ENCODE measurements at places on chromosomes 11 and 22.

GRCh38 chr11:62399172-62399877 is 19.5 kb upstream of the SCGB1A1 start:
- DNase-seq, result no peak

- no peak for DNase-seq
Observed at GRCh38 chr22:45612451-45612901, 59.2 kb upstream of the ATXN10 start.

GRCh38 chr11:1943977-1944376 is 3.2 kb upstream of the MRPL23 start:
- DNase-seq, result no peak

- no peak for DNase-seq
Observed at GRCh38 chr11:8067929-8068575, 13.0 kb upstream of the TUB start.

- no peak for DNase-seq
Observed at GRCh38 chr11:32092581-32093170, 1.8 kb downstream of the RCN1 start.

DNA sequence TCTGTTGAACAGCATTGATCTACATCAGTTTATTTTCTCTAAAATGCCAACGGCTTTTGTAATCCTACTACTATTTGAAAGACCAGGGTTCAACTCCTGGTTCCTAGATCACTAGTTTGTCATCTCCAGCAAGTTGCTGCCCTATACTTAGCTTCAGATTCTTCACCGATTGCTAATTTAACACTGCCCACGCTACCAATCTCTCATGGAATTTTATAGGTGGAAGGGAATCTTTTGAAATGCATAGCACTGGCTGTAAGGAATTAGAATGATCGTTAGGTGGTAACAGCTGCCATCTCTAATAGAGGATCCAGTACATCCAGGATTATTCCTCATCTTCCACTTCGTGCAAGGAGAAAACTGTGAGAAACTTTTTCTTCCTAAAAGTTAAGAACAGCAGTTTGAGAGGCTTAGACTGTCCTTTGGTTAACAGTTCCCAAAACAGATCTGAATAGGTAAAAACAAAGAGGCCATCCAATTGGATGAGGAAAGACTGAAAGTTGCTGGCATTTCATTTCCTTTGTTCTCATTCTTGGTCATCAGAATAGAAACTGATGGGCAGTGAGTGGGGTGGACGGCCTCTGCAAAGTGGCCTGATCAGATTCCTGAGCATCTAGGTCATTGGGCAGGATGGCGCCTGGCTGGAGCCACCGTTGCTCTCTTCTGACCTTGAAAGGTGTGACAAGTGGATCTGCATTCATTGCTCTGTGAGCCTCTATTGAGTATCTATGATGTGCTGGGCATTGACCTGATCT is 236.3 kb upstream of the SORL1-AS1 start:
- DNase-seq, result no peak

DNA sequence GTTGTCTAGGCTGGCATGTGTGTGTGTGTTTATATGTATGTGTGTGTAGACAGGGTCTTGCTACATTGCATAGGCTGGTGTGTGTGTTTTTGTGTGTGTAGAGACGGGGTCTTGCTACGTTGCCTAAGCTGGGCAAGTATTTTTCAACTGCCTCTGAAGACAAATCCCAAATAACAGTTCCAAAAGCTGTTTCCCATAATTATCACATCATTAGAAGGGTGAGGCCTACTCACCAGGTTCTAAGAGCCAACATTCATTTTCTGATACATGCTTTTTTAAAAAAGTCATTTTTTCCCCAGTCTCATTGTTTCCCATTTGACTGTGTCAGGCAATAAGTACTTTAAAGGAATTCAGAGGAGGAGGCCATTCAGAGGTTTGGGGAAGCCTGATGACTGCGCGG is 22.8 kb downstream of the SAA1 start:
- DNase-seq, result no peak

DNA sequence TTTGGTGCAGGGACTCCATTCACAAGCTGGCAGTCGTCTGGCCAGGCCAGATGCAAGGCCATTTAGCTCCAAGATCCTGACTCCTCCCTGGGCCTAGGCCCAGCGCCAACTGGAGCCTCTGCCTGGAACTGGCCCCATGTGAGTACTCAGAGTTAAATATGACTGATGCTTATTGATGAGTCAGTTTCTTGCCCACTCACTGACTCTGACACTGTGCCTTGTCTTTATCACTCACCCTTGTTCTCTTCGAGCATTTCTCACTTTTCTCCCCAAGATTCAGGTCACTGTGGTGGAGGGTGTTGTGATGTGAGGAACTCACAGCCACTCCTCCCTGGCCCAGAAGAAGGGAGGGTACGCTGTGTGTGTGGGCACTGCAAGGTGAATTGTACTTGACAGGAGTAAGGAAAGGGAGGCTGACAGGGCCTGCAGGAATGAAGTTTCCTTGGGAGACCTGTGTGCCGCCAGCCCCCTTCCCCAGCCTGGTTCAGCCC is 23.2 kb upstream of the ST3GAL4 start:
- no peak for DNase-seq

GRCh38 chr22:42060489-42060888 is 10.1 kb downstream of the NAGA start:
- no peak for DNase-seq

DNA sequence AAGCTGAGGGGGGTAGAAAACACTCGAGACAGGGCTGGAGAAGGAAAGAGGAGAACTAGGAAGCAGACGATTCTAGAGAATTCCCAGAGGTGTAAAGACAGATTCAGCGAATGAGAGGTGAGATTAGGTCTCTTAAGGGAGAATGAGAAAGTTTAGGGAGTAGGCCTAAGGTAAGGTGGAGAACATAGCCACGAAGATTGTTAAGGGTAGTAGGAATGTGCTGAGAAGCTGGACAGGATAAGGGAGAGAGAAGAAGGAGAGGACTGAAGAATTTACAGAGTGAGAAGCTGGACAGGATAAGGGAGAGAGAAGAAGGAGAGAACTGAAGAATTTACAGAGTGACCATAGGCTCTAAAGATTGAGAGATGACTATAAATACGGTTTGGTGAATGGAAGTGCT is 908 bp downstream of the PPME1 start:
- DNase-seq, result no peak

DNA sequence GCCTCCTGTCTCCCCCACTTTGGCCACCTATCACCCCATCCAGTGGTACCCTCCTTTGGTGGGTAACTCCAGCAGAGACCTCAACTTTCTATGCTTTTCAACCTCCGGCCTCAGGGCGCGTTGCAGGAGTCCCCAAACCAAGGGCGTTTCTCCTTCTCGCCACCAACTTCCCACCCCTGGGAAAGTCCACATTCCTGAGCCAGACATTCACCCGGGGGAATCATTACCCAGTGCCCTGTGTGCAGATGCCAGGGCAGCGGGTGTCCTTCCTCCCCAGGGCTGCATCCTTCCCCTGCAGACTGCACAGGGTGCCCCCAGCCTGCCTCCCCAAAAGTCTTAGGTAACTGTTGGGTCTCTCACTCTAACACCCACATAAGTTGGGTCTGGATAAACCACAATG is 26.4 kb downstream of the MYEOV start:
- DNase-seq, result no peak

DNA sequence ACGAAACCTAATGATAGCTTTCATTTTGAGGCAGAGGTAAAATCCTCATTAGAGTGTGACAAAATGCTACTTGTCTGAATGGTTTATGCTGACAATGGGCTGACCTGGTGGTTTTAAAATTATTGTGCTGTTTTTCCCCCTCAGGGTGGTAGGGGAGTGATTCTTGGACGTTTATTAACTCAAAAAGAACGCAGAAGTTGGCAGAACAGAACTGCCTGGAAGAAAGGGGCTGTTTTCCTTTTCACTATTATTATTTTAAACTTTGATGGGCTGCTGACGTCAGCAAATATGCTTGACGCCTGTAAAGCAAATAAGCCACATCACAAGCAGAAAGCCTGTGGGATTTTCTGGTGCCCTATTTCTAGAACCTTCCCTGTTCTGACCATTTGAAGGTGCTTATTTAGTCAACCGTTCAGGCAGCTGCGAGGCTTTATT is 4.0 kb downstream of the RASSF10 start:
- no peak for DNase-seq

DNA sequence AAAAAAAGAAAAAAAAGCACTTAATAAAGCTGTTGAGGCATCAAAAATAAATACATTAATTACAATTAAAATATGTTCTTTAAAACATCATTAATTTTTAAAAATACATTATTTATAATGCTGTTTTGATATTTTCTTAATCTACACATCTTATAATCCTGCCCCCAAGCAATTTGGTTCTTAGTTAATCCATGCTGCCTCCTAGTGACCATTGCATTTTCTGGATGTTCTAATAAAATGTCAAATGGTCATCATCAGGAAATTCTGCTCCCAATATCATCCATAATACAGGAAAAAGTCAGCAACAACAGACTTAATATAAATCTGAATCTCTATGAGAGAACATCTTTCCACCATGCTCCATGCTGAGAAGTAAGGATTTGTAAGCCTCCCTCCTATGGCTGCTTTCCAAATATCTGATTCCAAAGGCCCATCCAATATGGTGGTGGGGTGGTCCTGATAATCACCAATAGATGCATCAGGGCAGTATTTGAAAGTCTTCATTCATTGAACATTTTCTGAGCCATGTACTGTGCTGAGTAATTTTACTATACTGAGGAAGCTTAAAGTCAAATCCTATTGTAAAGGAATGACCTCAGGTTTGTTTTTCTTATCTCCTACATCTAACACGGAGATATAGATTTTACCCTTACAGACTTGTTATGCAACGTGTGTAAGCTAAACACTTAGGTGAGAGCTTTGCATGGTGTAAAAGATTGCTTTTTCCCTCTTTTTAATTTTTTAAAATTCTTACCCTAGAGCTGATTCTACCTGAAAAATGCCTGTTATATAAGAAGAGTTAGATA is 124.7 kb upstream of the BMAL1 start:
- DNase-seq, result no peak

GRCh38 chr11:57310630-57311086 is 14.1 kb downstream of the TNKS1BP1 start:
- DNase-seq, result no peak

GRCh38 chr11:111634981-111635705 is 32.9 kb downstream of the SIK2 start:
- no peak for DNase-seq

DNA sequence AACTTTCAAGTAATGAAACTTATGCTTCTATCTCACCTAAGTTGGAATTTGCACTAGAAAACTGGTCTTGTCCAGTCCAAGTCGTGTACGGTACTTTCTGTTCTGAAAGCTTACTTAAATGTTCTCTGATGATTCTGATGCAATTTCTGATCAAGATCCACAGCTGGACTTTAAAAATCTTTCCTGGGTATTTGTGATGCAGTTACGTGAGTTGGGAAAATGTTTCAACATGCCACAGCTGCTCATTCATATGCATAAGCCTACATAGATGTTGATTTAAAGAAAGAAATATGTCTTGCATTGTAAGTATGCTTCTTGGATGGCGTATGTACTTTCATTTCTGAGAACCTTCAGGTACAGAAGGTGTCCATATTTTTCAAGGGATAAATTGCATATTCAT is 493.7 kb upstream of the CCDC90B start:
- DNase-seq, result no peak

DNA sequence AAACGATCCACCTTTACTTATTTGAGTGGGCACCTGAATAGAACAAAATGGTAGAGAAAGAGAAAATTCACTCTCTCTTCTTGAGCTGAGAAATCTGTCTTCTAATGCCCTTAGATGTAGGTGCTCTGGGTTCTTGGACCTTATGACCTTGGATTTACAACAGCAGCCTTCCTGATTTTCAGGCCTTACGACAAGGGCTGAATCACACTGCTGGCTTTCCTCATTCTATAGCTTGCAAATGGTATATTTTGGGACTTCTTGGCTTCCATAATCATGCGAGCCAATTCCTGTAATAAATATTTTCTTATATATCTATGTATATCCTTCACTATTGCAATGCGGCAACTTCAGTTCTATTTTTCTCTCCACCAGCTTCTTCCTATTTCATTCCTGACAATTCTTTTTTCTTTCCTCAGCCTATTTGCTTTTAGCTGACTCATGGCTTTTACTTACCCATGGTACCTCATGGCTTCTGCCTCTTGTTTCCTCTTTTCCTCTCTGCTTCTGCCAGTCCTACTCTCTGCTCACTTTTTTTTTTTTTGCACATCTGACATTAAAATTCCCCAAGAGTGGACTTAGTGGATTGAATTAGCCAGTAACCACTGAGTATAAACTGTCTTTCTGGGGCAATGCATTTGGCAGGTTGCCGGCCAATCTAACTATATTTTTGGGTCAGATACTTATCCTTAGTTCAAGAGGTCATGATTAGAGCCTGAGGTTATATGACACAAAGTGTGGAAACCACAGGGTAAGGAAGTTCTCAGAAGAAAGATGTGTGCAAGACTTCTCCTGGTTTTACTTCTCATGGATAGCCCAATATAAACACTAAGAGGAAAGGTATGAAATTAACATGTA is 359.5 kb downstream of the TMEM135 start:
- no peak for DNase-seq

DNA sequence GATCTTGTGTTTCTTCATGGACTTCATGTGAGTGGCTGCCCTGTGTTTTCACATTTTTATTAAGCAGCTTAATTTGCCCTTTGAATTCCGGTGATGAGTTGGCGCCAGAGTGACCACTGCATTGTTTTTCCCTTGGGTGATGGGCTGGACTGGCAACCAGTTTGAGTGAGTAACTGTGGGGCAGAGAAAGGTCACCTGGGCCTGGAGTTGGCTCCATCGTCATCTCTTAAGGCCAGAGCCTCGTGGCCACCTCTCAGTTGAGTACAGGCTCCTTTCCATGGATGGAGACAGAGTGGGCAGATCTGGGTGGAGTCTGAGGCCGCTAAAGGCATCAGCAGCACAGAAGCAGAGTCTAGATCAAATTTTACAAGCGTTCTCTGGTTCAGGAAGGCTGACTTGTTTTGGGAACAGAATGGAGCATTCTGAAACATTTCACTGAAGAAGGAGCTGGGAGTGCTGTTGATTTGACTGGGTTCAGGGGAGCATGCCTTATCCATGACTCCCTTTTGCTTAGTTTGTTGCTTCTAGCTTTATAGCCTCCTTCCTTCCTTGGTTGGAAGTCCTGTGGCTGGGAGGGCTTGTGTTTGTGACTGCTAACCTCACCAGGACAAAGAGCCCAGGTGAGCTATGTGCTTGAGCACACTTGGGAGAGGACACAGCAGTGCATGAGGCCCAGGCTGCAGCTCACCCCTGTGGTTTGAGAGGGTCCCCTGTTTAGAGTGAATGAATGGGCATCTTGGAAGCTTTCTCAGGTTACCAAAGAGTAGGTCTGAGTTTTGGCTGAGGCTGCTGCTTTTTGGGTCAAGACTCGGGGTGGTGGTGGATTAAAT is 7.8 kb downstream of the BCR start:
- DNase-seq, result no peak

- DNase-seq, result no peak
Observed at GRCh38 chr11:129444274-129444673, 68.6 kb downstream of the BARX2 start.

GRCh38 chr11:22674470-22675439 is 8.3 kb downstream of the GAS2 start:
- DNase-seq, result no peak

- DNase-seq, result no peak
Observed at GRCh38 chr11:91792779-91793262, 431.8 kb upstream of the FAT3 start.

DNA sequence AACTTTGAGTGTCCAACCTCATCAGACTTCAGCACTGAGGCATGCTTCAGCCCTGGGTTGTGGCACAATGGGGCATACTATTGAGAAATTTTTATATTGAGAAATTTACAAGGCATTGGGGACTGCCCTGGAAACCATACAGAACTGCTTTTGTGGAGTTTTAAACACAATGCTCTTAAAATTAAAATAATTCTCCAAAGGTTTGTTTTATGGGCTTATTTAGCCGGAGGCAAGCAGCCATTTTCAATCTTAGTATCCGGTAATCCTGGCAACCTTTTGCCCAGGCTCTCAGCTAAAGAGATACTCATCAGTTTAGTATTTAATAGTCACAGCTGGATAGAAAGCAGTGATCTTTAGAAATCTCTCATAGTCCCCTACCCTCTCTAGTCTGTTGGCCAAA is 3.1 kb upstream of the EXPH5 start:
- no peak for DNase-seq
